Stimulated activated naive CD8-positive, alpha-beta T cell treated with anti-CD3 and anti-CD28 coated beads, Interleukin-15, amount 100 ng/mL, for 72 hours (primary cell): ENCODE measurements at places on chromosomes 6 and 20.

DNA sequence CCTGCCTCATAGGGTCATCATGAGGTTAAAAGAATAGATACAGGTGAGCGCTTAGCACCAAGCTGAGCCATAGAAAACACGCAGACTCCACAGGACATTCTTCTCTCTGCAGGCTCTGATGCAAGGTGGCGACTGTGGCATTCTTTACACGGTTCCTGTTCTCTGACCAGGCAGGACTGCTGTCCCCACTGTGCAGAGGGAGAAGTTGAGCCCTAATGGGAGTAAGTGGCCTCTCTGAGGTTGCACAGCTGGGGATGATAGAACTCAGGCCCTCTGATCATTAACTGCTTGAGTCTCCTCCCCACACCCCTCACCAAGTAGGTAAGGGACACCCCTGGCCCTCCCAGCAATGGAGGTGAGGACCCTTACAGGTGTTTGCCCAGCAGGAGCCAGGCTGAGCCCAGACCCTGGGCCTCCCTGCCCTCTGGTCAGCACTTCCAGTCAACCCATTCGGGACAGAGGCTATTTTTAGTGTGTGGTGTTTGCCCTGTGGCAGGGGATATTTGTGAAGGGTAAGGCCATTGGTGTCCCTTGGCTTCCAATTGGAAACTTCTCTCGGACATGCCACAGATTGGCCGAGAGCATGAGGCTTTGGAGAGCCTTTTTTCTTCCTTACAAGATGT, 116.8 kb downstream of the VEGFA start:
- DNase-seq, result no peak

GRCh38 chr20:16555754-16556153, 17.5 kb downstream of the KIF16B start:
- DNase-seq, result no peak

DNA sequence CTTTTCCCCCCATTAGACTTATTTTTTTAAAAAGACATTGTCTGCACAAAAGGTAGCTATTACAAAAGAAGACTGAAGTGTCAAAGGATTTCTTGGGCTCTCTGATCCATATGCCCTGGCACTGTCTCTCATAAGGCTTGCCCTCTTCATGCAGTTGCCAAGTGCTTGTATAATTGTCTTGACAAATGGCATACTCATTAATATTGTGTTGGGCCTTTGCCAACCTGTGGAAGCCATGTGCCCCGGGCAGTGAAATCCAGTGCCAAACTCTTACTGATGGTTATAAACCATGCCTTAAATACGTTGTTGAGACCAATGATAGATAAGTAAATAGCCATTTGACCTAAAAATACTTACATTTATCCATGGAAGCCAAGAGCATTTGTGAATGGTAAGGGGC, 98.1 kb downstream of the FARS2 start:
- no peak for DNase-seq

DNA sequence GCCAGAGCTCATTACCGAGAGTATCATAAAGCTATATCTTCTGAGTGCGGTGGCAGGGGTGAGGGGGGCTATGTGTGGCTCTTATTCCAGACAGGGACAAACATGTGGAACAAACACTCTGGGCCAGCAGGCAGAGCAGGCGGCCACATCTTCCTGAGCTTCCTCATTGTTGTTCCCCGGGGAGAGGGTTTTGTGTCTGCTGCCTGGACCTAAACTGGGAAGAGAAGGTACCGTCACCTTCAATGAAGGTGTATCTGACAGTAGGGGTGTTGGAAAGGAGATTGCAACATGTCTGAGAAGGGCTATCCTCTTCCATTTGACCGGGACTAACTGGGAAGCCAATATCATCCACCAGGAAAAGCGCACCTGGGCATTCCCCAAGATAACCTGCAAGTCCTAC, 1.6 kb upstream of the TFAP2D start:
- DNase-seq, result no peak

DNA sequence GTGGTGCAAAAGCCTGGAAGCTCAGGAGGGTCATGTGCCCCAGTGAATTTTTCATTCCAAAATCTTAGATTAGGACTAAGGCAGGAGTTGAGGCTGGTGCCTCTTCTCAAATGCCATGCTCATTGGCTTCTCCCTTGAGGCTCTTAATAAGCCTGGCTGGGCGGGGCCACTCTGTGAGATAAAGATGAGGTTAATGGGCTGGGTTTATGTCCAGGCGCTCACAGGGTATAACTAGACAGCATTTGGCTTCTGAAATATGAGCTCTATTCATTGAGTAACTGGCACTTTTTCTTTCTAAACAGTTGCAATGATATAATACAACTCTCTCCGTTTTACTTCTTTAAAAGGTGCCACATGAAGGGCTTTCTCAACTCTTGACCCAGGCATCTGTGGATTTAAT, 156.3 kb downstream of the SCML4 start:
- no peak for DNase-seq

GRCh38 chr6:44221291-44221960, 2.0 kb upstream of the SLC29A1 start:
- peak; percentile 74 for DNase-seq

GRCh38 chr20:62914436-62914835, 11.9 kb downstream of the DIDO1 start:
- DNase-seq, result no peak

DNA sequence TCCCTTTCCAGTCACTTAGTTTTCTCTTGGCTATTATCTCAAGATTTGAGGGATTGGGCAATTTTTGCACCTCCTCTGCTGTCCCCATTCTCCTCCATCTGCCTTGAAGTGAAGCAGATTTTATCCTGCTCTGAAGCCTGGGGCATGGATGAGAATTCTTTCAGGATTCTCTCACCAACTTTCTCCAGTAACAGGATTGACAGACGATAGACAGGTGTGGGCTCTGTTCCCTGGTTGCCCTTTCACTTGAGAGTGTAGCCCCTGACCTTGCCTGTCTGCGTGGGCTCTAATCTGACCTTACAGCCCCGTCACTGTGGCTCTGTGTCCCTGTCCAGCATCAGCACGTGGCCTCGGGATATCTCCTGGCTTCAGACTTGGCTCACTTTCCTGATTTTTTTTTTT, 27.1 kb downstream of the CDYL start:
- no peak for DNase-seq

DNA sequence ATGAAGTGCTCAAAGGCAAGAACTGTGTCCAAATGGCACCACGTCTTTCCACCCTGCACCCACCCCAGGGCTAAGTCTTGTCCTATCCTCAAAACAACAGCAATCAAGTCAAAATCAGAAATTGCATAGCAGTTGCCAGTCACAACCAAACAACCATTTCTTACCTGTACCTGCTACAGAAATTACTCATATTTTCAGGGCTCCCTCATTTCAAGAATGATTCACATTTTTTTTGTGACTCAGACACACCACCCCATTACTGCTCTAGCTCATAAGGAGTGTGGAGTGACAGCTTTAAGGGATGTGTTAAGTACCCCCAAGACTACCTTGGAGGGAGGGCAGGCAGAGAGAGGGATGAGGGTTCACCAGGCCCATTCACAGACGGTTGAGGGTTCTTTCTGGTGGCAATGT, 111.7 kb downstream of the TRERF1 start:
- peak; percentile 67 for DNase-seq

- peak; percentile 78 for DNase-seq
Measured at GRCh38 chr6:89079511-89080234, 878 bp upstream of the PNRC1 start.

DNA sequence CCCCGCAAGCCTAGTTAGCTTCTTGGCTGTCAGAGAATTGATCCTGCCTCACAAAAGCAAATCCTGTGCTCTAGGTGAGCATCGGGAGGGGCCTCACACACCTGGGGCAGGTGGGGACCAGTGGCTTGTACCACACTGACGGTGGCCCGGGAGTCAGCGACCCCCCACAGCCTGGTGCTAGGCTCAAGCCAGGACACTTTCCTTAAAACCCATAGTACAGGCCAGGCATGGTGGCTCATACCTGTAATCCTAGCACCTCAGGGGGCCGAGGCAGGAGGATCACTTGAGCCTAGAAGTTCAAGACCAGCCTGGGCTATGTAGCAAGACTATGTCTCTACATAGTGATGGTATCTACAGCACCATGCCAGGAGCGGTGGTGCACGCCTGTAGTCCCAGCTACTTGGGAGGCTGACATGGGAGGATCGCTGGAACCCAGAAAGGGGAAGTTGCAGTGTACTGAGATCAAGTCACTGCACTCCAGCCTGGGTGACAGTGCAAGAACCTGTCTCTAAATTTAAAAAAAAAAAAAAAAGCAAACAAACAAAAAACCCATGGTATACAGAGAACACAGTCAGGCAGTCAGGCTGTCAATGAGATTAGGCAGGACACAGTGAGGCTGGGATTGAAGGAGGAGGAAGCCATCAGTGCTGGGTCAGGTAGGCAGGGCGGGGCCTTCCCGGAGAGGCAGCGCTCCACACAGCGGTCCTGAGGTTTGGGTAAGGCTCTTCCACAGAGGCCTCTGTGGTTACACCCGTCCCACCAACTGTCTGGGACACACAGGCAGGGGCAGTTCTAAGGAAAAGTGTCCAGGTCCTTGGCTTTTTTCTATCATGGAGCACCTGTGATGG, 41.3 kb downstream of the SYNJ2 start:
- DNase-seq, result no peak

- DNase-seq, result no peak
Measured at GRCh38 chr6:6931071-6932025, 176.4 kb upstream of the RREB1 start.

DNA sequence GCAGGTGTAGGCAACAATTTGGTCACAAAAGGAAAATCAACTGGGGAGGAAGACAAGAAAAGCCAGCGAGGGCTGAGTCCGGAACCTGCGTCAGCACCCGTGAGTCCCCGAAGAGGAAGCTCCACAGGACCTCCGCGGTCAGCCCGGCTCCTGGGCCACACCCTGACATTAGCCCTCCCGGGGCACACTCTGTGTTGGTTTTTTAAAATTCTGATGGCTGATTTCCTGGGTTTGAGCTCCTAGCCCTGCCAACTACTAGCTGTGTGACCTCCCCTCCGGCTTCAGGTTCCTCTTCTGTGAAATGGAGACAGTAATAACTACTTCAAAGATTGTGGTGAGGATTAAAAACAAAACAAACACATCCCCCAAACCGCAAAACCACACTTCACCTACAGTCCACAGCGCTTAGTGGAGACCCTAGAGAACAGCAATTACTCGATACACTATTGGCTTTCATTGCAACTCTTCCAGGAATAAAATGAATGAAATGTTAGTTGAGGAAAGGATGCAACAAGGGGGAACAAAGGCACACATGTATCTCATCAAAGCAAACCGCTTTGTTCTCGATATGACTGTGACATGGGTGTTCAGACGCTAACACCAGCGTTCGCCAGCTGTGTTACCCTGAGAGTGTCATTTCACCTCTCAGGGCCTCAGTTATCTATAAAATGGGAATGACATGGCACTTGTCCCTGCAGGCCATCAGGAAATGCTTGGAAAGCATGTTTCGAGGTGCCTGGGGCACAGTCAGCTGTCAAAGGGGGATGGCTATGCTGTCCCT, 985 bp downstream of the ZBP1 start:
- DNase-seq, result peak; percentile 81

- no peak for DNase-seq
Measured at GRCh38 chr6:149044528-149044927, 273.0 kb upstream of the TAB2 start.

GRCh38 chr20:47508278-47508677, 6.6 kb downstream of the NCOA3 start:
- DNase-seq, result no peak

- no peak for DNase-seq
Measured at GRCh38 chr6:130600880-130601341, 226.3 kb upstream of the SMLR1 start.

GRCh38 chr20:11267131-11267761, 593.4 kb upstream of the JAG1 start:
- no peak for DNase-seq

- DNase-seq, result no peak
Measured at GRCh38 chr6:100695445-100695844, 185.7 kb downstream of the ASCC3 start.

DNA sequence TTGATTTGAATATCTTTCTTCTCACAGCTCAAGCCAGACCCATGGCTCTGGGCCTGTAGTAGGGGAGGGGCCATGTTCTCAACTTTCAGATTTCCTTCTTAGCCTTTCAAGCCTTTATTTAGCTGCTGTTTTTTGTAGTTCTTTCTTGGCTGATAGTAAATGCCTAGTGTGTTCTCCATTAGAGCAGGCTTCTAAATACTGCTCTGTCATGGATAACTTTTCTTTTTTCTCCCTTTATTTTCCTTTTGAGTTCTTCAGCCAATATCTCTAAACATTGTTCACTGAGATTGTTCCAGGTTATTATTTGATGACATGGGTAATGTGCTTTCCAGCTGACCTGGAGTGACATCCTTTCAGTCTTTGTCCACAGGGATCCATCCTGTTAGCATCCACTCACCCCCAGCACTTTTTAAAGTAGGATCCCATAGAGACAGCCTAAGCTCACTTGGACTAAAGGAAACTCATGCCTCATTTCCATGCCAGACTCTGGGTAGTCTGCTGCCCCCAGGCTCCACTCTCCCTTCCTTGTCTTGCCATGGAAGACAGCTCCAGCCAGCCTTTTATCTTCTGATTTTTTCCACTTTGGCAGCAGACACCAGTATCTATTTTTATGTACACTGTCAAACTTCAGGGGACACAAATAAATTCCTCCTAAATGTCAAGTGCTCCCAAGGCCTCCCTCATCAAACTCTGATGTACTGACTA, 645.6 kb downstream of the RNF144B start:
- DNase-seq, result no peak

- no peak for DNase-seq
Measured at GRCh38 chr6:26570027-26570809, 26.5 kb upstream of the ABT1 start.

GRCh38 chr20:63628246-63628975, 1.5 kb upstream of the GMEB2 start:
- peak; percentile 69 for DNase-seq

DNA sequence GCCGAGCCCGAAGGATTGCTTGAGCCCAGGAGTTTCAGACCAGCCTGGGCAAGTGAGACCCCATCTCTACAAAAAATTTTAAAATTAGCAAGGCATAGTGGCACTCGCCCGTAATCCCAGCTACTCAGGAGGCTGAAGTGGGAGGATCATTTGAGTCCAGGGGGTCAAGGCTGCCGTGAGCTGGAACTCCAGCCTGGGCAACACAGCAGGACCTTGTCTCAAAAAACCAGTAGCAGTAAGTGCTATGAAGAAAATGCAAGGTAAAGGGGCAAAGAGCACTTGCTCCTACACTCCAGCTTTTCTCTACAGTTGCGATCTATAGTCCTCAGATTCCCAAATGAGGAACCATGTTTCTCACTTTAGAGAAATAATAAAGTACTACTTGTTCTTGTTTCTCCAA, 1.8 kb upstream of the DDX39B start:
- no peak for DNase-seq

DNA sequence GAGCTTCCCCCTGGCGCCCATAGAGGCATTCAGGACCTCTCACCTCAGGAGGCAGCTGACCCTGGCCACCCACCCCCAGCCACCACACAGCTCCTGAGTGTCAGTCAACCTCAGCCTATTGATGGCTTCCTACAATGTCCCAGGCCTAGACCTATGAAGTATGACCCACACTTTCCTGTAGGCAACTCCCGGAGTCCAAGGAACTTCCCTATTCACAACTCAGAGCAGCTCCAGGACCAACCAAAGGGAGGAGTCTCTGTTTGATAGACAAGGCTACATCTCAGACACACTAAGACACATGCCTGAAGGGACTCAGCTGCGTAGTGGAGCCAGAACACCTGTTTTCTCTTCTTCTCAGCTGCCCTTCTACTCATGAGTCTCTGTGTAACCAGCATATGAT, 169.1 kb downstream of the MAFB start:
- no peak for DNase-seq
